ENCODE measurements at places on chromosomes 2 and 18. TPM values are rescaled to one million over a fixed set of nuclear protein-coding genes. Genes with fewer than 3 reads are reported as not detected.

The UGT1A1 gene
- not detected for total RNA-seq

The SLC35F5 gene
- 147 TPM for total RNA-seq

The TMEFF2 gene
- total RNA-seq = 12.6 TPM

The SKOR2 gene
- total RNA-seq = 1.2 TPM

The MAL gene
- total RNA-seq = 4.9 TPM

Measured in camera-type eye (tissue), 1 donor.